H1 (cell line): ENCODE measurements at places on chromosomes 6 and 20. TPM values are rescaled to one million over a fixed set of nuclear protein-coding genes. Genes with fewer than 3 reads are reported as not detected.
A peak's percentile ranks its signal among the peaks of the same experiment; 100 is the strongest.

GRCh38 chr6:162058281-162058875 lies 669.2 kb downstream of the PRKN start:
- DNase-seq = no peak

- no peak for DNase-seq
Measured at GRCh38 chr6:157999168-158000051, 17.7 kb downstream of the SYNJ2 start.

GRCh38 chr6:10579803-10580202 lies 58.7 kb downstream of the GCNT2 start:
- DNase-seq = no peak

DNA sequence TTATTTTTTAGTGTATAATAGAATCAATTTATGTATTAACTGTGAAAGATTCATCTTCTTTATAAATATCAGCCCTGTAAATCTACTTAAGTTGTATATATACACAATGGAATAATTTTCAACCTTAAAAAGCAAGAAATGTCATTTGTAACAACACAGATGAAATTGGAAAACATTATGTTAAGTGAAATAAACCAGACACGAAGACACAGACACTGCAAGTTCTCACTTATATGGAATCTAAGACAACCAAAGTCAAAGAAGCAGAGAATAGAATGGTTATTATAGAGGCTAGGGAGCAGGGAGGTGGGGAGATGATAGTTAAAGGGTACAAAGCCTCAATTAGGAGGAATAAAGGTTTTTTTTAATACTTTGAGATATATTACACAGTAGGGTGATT lies 1404.4 kb downstream of the HACE1 start:
- no peak for DNase-seq

DNA sequence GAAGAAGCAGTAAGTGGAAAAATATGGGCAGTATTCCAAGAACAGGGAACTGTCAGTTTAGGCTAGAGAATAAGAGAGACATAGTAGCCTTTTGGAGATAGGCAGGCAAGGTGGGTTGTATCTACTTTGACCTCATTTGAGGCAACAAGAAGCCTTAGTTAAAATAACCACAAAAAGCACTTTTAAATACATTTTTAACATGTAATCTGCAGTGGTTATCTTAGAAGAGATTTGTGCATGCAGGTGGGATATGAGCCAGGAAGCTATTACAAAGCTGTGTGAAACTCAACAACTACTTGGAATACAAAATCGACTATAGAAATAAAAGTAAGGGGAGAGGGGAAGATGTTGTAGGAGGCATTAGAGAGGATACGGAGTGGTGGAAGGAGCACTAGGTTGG lies 143.7 kb upstream of the MCHR2 start:
- DNase-seq = no peak

DNA sequence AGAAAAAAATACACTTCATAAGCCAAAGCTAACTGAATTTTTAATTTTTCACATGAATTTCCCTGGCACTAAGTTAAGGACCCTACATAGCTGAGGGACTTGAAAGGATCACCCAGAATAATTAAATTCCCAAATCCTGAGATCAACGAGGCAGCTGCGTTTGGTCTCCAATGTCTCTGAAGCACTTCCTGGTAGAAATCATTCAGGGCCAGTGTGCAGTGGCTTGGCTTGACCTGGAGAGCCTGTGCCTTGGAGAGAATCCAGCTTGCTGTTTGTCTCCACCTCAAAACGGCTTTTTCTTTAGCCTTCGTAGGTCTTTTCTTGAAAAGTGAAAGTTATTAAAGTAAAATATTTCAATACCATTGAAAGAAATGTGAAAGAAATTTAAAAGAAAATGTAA lies 92.4 kb downstream of the SMOC2 start:
- no peak for DNase-seq

GRCh38 chr6:169915769-169916550 lies 164.5 kb downstream of the ERMARD start:
- no peak for DNase-seq

DNA sequence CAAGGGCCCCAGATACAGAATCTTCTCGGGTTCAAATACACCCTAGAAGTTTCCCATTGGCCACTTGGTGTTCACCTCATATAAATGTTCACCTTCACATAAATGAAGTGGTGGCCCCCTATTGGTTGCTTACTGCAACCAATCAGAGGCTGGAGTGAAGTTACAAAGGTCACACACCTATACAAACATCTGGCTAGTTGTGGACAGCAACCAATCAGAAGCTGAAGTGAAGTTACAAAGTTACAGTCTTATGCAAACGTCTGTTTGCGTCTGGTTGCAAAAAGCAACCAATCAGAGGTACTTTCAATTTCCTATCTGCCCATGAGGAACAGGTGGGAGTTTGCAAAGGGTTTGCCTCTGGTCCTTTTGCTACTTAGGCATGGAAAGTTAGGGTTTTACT lies 206.5 kb upstream of the BMP2 start:
- DNase-seq = no peak

- no peak for DNase-seq
Measured at GRCh38 chr20:23024701-23025100, 10.4 kb upstream of the SSTR4 start.

DNA sequence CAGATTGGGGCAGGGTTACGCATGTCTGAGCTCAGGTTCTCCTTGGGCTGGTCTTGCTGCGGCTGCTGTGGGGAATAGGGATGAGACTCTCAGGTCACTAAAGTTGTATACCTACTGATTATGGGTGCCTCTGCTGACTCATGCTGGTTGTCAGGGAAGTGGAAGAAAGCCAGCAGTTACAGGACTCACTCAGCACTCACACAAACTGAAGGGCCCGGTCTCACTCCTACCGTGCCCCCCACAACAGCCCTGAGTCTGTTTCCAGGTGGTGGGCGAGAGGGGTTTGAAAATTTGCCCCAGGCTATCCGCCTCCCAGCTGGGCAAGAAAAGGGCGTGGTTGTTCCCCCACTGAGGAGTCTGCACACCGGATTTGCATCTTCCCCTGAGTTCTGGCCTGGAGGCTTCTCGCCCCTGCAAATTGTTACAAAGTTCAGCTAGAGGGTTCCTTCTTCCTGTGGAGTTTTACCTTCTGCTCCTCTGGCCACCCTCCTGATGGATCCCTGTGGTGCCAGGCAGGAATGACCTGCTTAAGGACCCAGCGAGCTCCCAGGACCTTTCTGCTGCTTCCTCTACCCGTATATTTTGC lies 659.2 kb downstream of the HDGFL1 start:
- DNase-seq = no peak

DNA sequence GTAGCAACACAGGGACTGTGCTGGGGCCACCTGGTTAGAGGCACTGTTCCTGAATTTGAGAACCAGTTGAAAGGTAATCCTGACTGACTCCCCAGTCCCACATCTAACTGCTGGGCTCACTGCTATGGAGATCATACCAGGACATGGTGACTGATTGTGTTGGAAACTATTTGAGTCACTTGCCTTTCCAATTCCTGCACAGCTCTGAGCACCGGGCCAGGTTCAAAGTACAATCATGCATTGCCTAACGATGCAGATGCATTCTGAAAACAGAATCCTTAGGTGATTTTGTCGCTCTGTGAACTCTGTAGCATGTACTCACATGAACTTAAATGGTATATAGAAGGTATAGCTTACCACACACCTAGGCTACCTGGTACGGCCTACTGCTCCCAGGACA lies 215.3 kb downstream of the BMP7 start:
- no peak for DNase-seq

DNA sequence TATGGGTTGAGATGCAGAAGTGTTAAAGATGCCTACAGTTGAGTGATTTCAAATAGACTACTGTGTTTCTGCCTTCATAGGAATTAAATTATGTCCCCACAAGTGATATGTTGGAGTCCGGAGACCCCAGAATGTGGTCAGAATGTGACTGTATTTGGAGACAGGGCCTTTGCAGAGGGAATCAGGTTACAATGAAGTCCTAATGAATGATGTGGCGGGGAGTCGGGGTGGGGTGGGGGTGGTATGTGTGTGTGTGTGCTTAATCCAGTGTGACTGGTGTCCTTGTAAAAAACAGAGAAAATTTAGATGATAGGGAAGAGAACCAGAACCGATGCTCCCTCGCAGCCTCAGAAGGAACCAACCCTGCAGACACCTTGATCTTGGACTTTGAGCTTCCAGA lies 448.2 kb downstream of the QKI start:
- no peak for DNase-seq

DNA sequence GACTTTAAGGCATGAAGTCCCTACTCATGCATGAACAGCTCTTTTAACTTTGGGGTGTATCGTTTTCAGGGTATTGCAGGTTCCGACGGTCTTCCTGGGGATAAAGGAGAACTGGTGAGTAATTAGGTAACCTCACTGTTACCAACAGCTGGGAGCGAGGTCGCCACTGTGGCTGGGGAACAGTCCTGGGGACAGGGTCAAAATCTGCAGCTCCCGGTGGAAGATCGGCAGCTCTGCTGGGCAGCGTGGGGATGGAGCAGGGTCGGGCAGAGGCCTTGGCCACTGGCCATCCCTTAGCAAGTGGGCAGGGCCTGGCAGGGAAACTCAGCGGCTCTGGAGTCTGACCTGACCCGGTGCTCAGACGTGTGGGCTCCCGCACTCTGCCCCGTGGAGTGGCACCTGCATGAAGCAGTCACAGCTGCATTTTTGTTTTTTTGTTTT lies 16.1 kb downstream of the COL9A3 start:
- DNase-seq = no peak

- DNase-seq = no peak
Measured at GRCh38 chr20:62888406-62888805, 26.8 kb upstream of the TCFL5 start.

DNA sequence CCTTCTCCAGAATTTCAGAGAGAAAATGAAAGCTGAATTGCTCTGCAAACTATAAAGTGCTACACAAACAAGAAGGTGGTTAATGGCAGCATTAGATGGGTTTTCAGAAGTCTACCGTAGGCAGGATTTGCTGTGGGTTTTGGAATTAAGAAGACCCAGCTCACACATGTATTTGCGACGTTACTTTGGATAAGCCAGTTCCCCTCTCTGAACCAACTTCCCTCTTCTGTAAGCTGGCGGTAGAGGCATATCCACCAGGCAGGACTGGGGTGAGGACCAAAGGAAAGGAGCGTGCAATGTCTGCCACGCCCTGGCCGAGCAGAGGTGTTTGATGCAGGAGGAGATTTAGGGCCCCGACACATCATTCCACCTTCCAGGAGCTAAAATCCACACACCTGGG lies 6.9 kb downstream of the RSPO4 start:
- no peak for DNase-seq

GRCh38 chr20:44428174-44429016 lies 47.3 kb upstream of the TTPAL start:
- no peak for DNase-seq

DNA sequence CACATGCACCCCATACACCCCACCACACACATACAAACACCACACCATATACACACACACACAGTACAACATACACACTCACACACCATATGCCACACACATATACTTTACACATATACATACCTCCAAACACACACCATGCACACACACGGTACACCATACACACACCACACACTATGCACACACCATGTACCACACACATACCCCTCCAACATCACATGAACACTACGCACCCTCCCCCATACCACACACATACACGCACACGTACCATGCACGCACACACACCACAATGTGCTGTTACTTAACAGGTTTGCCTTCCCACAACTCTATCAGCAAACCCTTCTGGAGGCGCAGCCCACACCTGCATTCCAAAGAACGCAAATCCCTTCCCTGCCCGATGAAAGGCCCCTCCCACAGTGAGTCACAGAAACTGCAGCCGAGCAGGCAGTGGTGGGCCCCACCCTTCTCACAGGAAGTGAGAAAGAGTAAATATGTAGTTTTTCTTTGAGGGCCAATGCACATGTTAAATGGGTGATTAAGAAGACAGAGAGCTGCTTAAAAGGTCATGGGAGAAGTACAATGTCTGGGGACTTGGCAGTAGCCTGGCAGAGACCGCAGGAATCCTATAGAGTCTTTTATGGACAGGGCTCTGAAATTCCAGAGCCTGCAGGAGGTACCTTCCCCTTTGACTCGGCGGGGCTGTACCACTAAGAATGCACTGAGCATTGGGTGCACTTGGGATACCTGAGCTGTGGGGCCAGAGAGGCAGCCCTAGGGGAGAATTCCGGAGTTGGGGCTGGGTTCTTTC lies 34.1 kb upstream of the EZR start:
- DNase-seq = peak; percentile 84

- DNase-seq = no peak
Measured at GRCh38 chr20:20546402-20546801, 166.0 kb downstream of the RALGAPA2 start.

GRCh38 chr20:44023515-44024371 lies 109.1 kb downstream of the TOX2 start:
- no peak for DNase-seq

- DNase-seq = no peak
Measured at GRCh38 chr20:59666586-59666985, 62.2 kb downstream of the PHACTR3 start.

DNA sequence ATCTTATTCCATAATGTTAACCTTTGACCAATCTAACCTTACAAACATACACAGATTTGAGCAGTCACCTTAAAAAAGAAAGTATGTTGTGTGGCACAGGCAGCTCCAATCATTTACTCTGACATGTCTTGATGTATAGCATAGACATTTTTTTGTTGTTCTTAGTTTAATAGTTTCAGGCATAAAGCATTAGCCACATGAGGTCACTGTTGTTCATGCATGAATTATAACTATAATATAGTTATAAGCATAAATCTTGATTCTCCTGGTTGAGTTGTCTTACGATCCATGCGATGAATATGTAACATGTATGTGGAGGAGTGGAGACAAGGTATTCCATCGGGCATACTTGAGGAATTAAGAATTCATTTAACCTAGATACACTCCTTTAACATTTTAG lies 26.1 kb upstream of the NKAIN2 start:
- no peak for DNase-seq

DNA sequence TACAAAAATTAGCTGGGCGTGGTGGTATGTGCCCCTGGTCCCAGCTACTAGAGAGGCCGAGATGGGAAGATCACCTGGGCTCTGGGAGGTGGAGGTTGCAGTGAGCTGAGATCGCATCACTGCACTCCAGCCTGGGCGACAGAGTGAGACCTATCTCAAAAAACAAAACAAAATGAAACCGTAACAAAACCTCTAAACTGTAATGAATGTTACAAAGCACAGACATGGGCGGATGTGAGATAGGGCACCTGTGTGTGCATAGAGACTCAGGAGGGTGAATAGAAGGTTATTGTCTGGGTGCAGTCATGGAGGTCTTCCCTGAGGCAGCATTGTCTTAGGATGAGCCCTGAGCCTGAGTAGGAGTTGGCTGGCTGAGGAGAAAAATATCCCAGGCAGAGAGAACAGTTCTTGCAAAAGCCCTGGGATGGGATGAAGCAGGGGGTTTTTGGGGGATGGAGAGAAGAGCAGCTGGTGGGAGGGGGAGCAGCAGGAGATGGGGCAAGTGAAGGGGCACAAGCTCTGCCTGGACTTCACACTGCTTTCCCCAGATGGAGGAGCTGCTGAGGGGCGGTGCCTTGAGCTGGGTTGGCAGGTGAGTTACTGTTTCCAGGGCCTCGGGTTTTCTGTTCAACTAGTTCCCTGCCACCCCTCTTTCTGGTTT lies 5.2 kb downstream of the BCAS4 start:
- no peak for DNase-seq

IL20RA gene
- total RNA-seq = 1.5 and 1.7 TPM in 2 replicates

MACROD2 gene
- total RNA-seq = 2.9 and 3.9 TPM in 2 replicates

ZNF831 gene
- not detected in 2 replicates for total RNA-seq

FUT9 gene
- total RNA-seq = 4.0 and 4.9 TPM in 2 replicates

TPD52L1 gene
- total RNA-seq = 7.4 and 9.6 TPM in 2 replicates

HAO1 gene
- total RNA-seq = not detected in 2 replicates

PACRG gene
- total RNA-seq = 0.54 TPM in 1 of 2 replicates, not detected in the other

IP6K3 gene
- total RNA-seq = 0.22 and 0.23 TPM in 2 replicates

TMC2 gene
- not detected in 2 replicates for total RNA-seq

MCCD1 gene
- total RNA-seq = not detected in 2 replicates

ADGRB3 gene
- total RNA-seq = 0.94 and 1.2 TPM in 2 replicates
